Spinal cord (tissue), 10 donors: ENCODE measurements at places on chromosomes 7 and 10.

GRCh38 chr10:78927257-78927995, 141.3 kb upstream of the ZMIZ1 start:
- DNase-seq = no peak

DNA sequence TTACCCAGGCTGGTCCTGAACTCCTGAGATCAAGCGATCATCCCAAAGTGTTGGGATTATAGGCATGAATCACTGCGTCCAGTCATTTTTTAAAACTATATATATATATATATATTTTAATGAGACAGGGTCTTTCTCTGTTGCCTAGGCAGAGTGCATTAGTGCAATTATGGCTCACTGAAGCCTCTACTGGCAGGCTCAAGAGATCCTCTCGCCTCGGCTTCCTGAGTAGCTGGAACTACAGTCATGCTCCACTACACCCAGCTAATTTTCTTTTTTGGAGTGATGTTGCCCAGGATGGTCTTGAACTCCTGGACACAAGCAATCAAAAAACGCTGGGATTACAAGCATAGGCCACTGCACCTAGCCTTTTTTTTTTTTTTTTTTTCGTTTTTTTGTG, 55.3 kb upstream of the KAT6B start:
- DNase-seq = no peak

GRCh38 chr7:78062214-78062613, 263.6 kb downstream of the PHTF2 start:
- DNase-seq = no peak

DNA sequence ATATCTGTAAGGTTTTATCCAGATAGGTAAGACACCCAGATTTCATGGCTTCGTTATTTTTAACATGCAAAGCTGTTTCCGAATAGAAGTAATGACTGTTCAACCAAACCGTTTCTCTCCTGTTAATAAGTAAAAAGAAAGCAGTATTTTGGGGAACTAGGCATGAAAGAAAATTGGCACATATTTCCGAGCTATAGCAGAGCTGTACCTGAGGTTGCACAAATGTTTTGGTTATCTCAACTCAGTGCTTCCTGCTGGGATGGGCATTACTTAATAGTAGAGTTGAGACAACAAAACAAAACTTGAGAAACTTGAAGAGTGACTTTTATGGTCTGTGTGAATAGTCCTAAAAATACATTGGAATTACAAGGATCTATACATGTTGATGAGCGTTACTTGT, 564.3 kb upstream of the SORCS1 start:
- DNase-seq = no peak

DNA sequence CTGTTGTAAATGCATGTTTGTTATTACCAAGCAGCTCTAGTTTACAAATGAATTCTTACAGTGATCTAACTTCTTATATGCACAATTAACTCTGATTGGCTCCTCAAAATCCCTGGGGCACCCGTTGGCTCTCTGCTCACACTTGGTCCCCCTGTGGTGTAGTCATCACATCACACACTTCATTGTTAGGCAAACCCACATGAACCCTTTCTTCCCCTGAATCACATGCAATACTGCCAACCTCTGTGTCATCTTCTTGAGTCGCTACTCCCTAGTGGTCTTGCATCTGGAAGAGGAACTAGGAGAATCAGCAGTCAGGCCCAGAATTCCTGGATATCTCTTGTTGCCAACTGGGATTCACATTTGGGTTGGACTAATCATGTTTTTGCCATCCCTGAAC, 73.1 kb downstream of the CD36 start:
- DNase-seq = no peak

DNA sequence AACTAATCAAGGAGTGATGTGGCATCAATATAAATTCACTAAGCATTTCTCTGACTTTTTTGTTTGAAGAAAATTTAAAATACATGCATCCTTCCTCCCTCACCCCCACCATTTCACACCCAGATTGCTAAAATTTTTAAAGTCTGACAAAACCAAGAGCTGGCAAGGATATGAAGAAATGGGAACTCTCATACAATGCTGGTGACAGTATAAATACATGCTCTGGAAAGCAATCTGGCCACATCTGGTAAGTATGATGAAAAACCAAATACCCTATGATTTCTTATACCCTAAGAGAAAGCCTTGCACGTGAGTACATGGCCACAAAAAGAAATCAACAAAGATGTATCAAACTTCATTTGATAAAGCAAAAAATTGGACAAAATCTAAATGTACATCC, 31.2 kb downstream of the P4HA1 start:
- DNase-seq = no peak

GRCh38 chr7:24877790-24878311, 102.1 kb downstream of the OSBPL3 start:
- DNase-seq = no peak

GRCh38 chr7:112009081-112009480, 197.1 kb downstream of the DOCK4 start:
- no peak for DNase-seq

DNA sequence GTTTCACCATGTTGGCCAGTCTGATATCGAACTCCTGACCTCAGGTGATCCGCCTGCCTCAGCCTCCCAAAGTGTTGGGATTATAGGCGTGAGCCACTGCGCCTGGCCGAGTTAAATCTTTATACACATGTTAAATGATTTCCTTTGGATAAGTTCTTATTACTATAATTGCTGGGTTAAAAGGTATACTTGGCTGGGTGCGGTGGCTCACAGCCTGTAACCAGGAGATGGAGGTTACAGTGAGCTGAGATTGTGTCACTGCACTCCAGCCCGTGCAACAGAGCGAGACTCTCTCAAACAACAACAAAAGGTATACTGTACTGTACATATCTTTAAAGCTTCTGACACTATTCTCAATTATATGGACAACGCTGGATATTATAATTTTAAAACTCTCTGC, 53.2 kb upstream of the CDK13 start:
- no peak for DNase-seq
